Skeletal muscle cell (primary cell): ENCODE measurements at places on chromosomes 5 and 9.
A peak's percentile ranks its signal among the peaks of the same experiment; 100 is the strongest.

DNA sequence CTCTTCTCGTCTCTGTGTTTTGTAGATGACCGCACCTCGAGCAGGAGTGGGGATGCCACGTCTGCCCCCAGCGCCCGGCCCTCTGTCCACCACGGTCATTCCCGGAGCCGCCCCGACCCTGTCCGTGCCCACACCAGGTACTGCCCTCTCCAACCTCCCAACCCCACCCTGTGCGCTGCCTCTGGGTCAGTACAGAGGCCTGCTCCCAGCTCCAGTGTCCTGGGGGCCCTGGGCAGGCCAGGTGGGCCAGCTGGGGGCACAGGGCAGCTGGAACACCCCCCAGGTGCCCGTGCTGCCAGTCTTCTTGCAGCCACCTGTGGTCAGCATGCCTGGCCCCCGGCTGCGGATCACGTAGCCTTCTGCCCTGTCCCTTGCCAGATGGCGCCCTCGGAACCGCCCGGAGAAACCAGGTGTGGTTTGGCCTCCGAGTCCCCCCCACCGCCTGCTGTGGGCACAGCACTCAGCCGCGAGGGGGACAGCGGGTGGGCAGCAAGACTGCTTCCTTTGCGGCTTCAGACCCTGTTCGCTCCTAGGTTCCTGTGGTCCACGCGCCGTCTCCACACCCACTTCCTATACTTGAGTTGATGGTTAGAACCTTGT is 133.7 kb downstream of the WNK2 start:
- no peak for DNase-seq

GRCh38 chr5:157085930-157086329 is 22.9 kb downstream of the HAVCR2 start:
- DNase-seq = no peak

- peak; percentile 64 for DNase-seq
These were observed 94.9 kb upstream of the DAB2 start for GRCh38 chr5:39519566-39520231.

DNA sequence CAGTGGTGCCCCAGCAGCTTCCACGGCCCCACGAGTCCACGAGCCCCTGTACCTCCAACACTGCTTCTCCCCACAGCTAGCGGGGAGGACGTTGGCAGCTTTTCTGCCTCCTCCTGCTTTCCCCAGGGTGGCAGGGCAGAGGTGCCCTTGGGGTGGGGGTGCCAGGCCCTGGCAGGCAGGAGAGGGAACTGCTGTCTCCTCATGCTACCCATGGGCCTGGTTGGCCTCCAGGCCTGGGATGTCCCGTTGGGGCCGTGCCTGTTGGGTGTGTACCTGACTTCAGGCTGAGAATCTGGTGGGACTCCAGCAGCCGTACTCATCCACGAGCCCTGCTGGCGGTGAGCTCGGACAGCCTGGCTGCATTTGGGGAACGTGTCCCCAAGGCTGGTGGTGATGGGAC is 27.3 kb downstream of the RXRA start:
- DNase-seq = no peak

DNA sequence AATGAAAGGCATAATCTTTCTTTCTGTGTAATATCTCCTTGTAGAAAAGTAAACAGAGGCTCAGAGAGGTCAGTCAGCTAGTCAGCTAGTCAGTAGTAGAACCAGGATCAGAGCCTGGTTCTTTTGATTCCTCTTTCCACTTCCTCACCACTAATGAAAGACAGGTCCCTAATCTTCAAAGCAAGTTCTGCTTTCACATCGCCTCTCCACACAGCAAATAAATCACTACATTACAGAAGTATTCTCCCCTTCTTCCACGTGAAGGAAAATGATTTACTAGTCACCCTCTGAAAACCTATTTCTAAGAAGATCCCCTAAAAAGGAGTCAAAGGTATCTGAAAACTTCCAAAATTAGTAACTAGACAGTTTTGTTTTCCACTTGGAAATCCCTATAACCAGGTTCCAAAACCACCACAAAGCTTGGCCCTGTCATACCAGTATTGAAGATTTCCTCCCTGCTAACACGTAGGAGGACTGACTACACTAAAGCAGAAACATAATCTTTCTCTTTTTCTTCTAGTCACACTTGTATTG is 140.5 kb upstream of the TARS1 start:
- DNase-seq = no peak

DNA sequence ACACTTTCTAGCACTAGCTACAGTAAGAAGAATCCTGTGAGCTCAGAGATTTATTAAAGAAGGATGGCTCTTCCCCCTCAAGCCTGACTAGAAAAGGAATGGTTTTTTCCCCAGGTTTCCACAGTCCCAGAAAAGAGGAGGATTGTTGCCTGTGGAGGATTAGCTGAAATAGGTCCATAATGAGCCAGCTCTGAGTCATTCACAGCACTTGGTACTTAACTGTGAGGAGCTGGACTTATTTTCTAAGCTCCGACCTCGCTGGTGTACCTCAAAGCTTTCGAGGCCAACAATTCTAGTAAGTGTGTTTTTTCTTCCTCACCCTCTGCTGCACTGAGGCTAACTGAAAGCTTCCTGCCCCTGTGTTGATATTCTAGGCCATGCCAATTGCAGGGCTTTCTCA is 222.5 kb upstream of the IL12B start:
- DNase-seq = peak; percentile 54

GRCh38 chr5:149519601-149520000 is 31.6 kb downstream of the CSNK1A1 start:
- DNase-seq = no peak

DNA sequence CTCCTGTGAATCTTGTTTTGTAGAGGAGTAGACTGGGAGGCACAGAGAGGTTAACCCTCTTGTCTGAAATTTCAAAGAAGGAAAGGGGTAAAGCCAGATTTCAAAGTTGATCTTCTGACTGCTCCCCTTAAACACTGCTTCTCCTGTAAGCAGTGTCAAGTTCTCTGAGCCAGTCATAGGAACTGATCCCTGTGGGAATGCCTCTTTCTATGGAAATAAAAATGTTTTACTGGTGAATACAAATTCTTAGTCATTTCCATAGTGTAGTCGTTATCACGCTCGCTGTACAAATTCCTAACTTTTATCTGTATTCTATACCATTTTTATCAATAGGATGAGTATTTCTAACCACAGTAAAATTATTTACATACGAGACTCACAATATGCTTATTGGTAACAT is 66.3 kb upstream of the PRRC1 start:
- peak; percentile 5 for DNase-seq

DNA sequence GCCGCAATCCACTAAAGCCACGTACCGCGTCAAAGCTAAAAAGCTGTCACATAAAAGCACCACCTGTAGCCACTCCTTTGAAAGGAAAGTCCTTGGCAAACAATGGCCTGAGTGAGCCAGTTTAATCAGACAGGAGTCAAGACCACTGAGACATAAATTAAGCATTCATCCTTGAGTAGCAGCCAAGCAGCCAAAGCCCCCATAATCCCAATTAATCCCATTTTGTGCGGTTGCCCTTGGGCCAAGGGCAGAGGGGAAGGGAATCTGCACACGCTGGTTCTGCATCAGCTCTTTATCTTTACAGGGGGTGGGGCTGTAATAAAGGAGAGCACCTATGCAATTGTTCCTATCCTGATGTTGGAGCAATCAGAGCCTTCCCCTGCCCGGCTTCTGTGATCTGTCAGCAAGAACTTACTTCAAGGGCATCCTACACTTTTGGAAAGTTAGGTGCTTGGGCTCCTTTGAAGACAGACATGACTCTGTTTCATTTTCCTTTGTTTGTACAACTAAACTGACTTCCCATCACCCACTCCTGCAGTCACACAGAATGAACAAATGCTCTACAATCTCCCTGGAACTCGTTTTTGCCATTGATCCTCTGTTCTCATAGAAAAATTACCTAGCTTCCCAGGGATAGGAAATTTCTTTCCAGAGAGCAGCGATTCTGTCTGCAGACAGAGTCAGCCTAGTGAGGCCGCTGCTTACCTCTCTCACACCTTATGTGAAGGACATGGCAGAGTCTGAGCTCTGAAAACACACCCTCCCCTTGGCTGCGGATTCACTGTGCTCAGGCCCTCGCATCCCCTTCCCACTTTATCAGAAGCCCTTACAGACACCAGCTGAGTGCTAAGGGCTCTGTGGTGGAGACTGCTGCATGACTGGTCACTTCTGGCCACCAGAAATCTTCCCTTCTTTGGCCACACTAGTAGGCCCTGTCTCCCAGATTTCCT is 116.2 kb upstream of the TBCA start:
- DNase-seq = no peak

DNA sequence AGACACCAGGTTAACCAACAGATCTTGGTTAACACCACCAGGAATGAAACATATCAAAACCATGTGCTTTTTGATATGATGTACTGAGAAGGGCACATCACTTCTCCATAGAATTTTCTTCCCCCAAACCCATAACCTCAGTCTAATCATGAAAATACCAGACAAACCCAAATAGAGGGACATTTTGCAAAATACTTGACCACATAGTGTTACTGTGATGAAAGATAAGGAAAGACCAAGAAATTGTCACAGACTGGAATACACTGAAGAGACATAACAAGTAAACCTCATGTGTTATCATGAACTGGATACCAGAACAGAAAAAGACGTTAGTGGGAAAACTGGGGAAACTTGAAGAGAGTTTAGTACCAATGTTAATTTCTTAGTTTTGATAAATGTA is 74.9 kb upstream of the VCAN start:
- no peak for DNase-seq

GRCh38 chr9:20023210-20023905 is 234.5 kb upstream of the SLC24A2 start:
- no peak for DNase-seq

GRCh38 chr5:80754900-80755299 is 100.1 kb upstream of the DHFR start:
- DNase-seq = peak; percentile 67

- no peak for DNase-seq
These were observed 180.7 kb upstream of the RAI14 start for GRCh38 chr5:34475249-34475966.
